ENCODE measurements at places on chromosomes 12 and 14.

- DNase-seq, result peak; percentile 71
Observed at GRCh38 chr12:92987362-92987761, 58.3 kb upstream of the EEA1 start.

DNA sequence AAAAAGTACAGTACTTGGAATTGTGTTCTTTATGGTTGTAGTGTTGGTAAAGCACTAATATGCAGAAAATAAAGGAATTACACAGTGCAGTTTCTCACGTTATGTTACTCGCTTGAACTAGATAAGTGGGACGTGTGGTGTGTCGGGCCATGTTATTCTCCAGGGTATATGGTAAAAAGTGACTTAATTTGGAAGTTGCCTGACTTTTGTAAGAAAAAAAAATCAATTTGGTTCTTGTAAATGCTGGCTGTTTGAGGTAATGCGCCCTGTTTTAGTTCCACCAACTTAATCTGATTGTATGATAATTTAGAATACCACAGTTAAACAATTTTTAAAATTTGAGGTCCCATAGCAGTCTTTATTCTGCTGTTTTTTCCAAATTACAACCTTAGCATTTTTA is 4.1 kb downstream of the ARF6 start:
- no peak for DNase-seq

GRCh38 chr12:53999559-54000115 is 324 bp upstream of the HOXC9 start:
- DNase-seq, result no peak

DNA sequence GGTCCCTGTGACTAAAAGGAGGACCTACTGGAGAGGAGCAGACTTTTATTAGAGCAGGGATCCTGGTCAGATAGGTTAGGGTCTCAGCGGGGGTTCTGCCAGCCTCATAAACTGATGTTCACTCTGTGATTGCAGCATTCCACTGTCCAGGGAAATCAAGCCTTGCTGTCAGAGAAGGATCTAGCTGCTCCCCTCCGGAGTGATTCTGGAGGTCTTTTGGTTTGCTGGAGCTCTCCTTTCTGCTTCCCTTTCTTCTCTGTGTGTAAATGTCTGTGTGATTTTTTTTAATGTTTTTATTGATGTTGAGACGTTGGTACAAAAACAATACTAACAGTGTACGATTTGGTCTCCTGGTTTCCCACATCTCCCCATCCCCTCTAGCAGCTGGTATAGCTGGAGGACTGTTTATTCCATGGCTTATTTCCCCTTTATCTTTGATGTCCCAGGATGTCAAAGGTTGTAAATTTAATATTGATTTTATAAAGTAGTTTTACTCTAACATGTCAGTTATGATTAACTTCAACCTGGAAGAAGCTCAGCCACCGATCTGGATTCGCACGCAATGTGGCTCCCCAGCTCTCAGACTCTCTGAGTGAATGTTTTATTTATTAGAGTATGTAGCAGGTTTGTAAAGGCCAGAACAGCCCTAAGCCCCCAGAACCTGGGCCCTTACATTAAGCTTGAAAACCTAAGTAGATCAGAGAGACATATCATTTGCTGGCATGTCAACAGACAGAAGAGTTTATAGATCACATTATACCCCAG is 202.3 kb upstream of the G2E3 start:
- DNase-seq, result no peak

- DNase-seq, result no peak
Observed at GRCh38 chr12:115872212-115872611, 405.3 kb downstream of the MED13L start.

- DNase-seq, result no peak
Observed at GRCh38 chr14:96177766-96178375, 26.8 kb upstream of the BDKRB2 start.

DNA sequence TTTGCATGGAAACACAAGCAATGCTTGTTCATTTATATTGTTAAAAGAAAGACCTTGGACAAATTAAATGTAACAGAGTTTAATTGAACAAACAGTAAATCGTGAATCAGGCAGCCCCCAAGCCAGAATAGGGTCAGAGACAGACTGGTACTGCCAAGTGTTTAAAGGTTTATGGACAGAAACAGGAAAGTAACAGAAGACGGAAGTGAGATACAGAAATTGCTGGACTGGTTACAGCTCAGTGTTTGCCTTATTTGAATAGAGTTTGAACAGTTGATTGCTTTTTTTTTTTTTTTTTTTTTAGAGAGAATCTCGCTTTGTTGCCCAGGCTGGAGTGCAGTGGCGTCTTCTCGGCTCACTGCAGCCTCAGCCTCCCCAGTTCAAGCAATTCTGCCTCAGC is 50.3 kb downstream of the DAO start:
- DNase-seq, result peak; percentile 46

- DNase-seq, result peak; percentile 76
Observed at GRCh38 chr12:95102916-95103671, 29.7 kb upstream of the NR2C1 start.

DNA sequence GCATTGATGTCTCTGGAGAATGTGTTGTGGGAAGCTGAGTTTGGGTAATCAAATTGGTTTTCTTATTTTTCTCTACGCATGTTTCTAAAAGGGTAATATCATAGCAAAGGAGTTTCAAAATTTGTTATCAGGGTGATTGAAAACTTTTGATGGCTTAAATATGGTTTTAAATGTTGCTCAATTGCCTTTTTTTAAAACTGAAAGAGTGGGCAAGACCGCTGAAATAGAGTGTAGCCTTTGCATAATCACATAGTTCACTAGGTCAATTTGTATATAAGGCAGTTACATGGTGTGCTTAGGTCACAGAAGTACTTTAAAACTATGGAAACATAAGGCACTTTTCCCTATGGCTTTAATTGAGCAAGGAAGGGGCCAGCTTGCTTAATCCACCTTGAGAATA is 167.4 kb downstream of the SNAPC1 start:
- no peak for DNase-seq

DNA sequence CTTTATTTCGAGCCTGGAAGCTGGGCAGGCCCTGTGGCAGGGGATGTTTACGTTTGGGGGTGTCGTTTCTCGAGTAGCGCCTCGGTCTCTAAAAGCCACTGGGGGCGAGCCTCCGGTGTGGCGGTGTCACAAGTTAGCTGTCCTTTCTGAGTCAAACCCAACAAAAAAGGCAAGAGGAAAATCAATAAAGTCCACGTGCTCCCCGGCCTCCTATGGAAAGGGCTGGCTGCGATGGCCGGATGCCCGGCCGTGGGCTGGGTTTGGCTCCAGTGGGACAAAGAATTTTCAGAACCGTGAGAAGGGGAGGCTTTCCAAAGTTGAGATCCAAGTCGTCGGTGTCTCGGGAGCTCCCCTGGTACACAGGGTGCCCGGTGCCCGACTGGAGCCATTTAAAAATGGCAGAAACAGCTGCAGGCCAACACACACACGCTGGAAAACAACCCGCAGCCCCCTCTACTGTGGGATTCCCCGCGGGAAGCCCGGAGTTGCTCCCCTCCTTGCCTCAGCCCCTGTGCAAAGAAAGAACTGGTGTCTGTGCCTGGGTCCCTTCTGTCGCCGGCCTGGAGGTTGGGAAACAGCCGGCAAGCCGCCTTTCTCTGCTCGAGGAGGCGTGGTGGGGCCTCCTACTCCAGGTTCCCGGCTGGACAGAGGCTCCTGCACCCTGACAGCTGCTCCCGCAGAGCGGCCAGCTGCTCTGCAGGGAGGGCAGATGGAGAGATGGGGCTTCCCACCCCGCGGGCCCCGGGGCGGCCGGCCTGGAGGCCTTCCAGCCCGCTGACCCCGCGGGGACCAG is 1.9 kb downstream of the BCL7A start:
- peak; percentile 33 for DNase-seq

GRCh38 chr14:43042408-43042807 is 1435.7 kb downstream of the LRFN5 start:
- DNase-seq, result no peak

DNA sequence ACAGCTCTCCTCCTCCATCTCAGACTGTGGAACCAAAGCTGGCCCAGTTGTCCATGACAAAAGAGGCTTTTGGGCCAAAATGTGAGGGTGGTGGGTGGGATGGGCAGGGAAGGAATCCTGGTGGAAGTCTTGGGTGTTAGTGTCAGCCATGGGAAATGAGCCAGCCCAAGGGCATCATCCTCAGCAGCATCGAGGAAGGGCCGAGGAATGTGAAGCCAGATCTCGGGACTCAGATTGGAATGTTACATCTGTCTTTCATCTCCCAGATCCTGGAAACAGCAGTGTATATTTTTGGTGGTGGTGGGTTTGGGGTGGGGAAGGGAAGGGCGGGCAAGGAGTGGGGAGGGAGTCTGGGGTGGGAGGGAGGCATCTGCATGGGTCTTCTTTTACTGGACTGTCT is 11.8 kb upstream of the TAMALIN start:
- no peak for DNase-seq

- DNase-seq, result no peak
Observed at GRCh38 chr12:112844814-112845565, 53.4 kb downstream of the RPH3A start.

GRCh38 chr14:89241257-89241656 is 175.8 kb downstream of the FOXN3 start:
- DNase-seq, result no peak

GRCh38 chr12:125214289-125214688 is 149.1 kb downstream of the AACS start:
- DNase-seq, result no peak

GRCh38 chr12:51103977-51104376 is 20.6 kb upstream of the CSRNP2 start:
- no peak for DNase-seq

GRCh38 chr12:43806737-43807072 is 588 bp upstream of the TWF1 start:
- no peak for DNase-seq

DNA sequence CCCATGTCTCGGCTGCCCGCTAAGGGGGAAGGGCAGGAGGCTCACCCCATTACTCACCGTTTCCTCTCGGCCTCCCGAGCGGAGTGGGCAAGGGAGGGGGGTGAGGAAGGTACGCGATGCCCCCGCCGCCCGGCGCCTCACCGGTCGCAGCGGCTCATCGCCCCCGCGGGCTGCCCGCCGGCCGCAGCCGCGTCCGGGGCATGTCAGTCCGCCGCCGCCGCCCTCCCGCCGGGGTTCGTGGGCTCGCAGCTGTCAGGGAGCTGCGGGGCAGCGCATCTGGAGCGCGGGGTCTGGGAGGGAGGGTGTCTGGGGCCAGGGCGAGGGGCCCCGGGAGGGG is 461 bp downstream of the SLC8A3 start:
- DNase-seq, result no peak

- DNase-seq, result peak; percentile 49
Observed at GRCh38 chr14:79325071-79325470, 886.2 kb downstream of the DIO2 start.

DNA sequence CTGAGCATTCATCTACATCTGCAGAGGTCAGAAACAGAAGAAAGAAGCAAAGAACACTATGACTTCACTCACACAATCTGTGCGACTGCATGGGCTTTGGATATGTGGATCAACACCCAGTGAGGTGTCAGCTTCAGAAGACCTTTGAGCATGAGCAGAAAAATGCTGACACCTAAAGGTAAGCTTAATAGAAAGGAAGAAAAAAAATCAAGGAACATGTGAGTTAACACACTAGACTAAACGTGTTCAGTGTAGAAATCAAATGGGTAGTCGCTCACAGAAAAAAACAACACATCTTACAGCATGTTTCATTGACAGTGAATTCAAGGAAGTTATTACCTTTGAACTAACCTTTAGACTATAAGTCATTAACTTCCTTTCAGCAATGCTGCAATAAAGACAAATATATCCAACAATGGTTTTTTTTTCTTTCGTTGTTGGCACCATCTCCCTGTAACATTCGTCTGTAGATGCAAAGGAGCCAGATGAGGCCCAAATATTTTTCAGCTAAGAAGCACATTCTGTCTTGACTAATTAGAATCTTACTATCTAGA is 30.9 kb downstream of the RTRAF start:
- DNase-seq, result no peak

DNA sequence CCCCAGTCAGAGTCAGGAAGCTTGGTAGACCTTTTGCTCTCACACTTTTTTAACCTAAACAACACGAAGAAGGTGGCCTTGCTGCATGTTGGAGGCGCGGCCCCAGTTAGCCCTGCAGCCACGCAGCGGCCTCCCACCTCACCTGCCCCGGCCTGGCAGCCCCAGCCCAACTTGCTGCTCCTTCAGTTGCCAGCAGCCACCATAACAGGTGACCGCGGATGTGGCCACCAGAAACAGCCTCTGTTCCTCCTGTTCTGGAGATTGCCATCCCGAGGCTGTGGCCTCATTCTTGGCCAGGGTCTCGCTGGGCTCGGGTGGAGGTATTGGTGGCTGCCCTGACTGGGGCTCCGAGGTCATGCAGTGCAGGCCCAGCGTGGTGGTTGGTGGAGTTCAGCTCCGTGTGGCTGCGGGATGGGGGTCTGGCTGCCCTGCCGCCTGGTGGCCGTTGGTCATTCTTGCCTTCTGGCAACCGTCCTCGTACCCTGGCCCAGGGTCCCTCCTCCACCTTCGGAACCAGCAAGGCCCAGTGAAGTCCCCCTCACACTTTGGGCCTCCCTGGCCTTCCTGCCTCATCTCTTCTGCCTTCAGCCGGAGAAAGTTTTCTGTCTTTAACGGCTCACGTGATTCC is 20.7 kb upstream of the TEX22 start:
- DNase-seq, result no peak

- DNase-seq, result peak; percentile 75
Observed at GRCh38 chr12:92136965-92137721, 8.5 kb downstream of the BTG1 start.

- DNase-seq, result no peak
Observed at GRCh38 chr12:14849661-14850060, 6.3 kb upstream of the ART4 start.

DNA sequence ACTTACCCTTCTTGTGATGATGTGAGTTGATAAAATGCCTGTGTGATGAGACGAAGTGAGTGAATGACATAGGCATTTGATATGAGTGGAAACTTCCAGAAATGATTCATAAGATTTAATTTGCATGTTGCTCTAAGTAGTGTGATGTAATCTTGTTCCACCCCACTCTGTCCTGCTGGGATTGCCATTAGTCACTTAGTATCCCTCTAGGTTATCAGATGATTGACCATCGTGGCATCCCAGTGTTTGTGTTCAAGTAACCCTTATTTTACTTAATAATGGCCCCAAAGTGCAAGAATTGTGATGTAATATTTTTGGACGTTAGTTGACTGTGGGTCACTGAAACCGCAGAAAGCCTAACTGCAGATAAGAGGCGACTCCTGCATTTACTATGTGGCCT is 214.4 kb upstream of the DIO2 start:
- no peak for DNase-seq

DNA sequence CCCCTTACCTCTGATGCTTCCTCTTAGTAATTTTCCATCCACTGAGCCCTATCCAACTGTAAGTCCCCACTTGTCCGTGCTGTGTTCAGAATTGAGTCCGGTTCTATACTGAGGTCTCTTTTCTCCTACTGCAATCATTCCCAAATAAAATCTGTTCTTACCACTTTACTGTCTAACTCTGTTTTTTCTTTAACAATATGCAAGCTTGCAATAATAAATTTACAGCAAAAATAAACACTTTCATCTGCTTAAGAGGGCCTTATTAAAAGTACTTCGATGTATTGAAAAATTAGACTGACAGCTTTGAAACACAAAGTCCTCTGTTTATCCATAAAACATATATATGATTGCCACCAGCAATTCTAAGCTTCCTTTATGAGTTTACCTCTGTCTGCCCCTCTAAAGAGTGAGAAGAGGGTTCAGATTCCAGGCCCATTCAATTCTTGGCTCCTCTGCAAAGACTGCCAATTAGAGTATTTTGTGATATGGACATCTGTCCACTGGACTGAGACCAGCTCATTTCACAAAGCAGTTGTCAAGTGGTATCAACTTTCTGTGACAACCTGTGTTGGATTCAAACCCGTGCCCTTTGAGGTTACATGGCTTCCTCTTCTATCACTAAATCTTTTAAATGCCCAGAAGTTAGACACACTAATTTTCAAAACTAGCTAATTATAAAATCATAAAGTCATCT is 39.9 kb upstream of the G2E3 start:
- DNase-seq, result no peak

GRCh38 chr14:69152902-69153151 is at the start of gene DCAF5:
TSS of gene DCAF5 (minus strand) at chr14:69153119. CDS start at chr14:69152978, 141 bp downstream.
- no peak for DNase-seq
